ENCODE measurements at places on chromosomes 1 and 21.

- DNase-seq: no peak
Observed at GRCh38 chr1:33074193-33074945, 6.6 kb upstream of the AZIN2 start.

DNA sequence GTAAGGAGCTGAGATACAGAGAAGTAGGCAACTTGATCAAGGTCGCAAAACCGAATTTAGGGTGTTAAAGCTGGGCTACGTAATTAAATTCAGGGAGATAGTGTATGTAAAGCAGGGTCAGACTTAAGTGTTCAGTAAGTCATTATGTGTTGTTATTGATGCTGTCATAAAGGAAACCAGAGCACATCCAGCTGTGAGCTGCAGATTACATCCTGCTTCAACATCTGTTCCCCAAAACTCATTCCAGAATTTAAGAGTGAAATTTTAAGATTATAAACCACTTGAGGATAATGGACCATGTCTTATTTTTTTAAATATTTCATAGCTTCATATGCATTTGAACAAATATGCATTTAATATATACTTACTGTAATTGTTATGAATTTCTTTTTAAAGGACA lies 49.7 kb downstream of the IVNS1ABP start:
- DNase-seq: no peak

- DNase-seq: no peak
Observed at GRCh38 chr1:117591252-117591651, 14.6 kb upstream of the TENT5C start.

GRCh38 chr1:184153731-184154130 lies 102.2 kb downstream of the TSEN15 start:
- no peak for DNase-seq

DNA sequence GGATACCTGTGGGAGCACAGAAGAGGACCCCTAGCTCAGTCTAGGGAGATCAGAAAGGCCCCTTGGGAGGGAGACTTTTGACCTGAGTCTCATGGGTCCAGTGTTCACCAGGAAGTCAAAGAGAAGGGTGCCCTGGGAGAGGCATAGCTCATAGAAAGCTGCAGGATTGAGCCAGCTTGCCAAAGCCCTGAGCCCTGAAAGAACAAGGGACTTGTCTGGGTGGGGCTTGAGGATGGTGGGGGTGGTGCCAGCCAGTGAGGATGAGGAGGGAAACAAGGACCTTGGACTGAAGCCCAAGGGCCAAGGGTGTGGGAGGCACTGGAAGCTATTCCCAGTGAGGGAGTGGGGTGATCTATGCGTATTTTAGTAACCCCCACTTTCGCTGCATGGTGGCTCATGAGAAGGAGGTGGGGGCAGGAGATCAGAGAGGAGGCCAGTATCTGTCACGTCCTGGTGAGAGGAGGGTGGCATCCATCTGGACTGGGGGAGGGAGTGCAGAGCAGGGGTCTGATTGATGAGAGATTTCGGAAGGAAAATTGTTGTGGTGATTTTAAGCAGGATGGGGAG lies 28.4 kb downstream of the DMBX1 start:
- DNase-seq: no peak

- DNase-seq: no peak
Observed at GRCh38 chr1:3740042-3740441, 12.2 kb upstream of the CCDC27 start.

- no peak for DNase-seq
Observed at GRCh38 chr1:246319083-246319714, 187.9 kb downstream of the SMYD3 start.

- no peak for DNase-seq
Observed at GRCh38 chr1:48114596-48115382, 107.7 kb upstream of the SLC5A9 start.

GRCh38 chr1:186043296-186043695 lies 309.1 kb downstream of the HMCN1 start:
- DNase-seq: no peak

- DNase-seq: no peak
Observed at GRCh38 chr1:159071970-159072582, 4.5 kb downstream of the AIM2 start.

GRCh38 chr1:208167261-208167869 lies 76.8 kb downstream of the PLXNA2 start:
- no peak for DNase-seq

DNA sequence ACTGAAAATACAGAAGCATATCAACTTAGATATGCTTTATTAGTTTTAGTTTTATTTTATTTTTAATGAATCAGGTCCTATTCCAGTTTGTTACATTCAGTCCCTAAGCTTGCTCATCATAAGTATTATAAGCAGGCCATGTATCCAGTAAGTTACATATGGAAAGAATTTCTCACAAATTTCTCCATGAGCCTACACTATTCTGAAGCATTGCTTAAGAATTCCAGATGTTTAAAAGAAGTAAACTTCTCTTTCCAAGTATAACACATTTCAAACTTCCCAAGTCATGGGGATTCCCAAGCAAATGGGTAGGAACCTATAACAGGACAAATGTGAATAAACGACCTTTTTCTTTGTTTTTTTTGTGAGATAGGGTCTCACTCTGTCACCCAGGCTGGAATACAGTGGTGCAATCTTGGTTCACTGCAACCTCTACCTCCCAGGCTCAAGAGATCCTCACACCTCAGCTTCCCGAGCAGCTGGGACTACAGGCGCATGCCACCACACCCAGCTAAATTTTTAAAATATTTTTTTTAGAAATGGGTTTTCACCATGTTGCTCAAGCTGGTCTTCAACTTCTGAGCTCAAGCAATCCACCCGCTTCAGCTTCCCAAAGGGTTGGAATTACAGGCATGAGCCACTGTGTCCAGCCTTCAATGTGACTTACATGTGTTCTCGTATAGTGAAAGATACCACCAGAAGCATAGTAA lies 39.0 kb downstream of the ST7L start:
- no peak for DNase-seq

DNA sequence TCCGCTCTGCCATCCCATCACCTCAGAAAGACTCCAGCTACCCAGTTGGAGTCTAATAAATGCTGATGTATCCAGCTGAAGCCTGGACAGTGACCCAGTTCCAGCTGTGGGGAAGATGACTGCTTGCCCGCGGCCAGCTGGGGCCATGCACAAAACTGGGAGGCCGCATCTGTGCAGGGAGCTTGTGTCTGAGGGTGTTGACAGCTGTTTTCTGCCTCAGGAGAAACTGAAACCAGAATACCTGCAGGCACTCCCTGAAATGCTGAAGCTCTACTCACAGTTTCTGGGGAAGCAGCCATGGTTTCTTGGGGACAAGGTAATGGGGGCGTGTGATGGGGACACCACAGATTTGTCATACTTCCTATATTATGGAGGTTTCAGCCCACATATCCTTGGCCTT lies 3.2 kb downstream of the GSTM2 start:
- no peak for DNase-seq

- no peak for DNase-seq
Observed at GRCh38 chr21:45590246-45590725, 48.0 kb upstream of the SLC19A1 start.

GRCh38 chr1:150558761-150559655 lies 9.8 kb downstream of the ADAMTSL4 start:
- DNase-seq: no peak

GRCh38 chr1:107623431-107623830 lies 341.5 kb downstream of the VAV3 start:
- no peak for DNase-seq

DNA sequence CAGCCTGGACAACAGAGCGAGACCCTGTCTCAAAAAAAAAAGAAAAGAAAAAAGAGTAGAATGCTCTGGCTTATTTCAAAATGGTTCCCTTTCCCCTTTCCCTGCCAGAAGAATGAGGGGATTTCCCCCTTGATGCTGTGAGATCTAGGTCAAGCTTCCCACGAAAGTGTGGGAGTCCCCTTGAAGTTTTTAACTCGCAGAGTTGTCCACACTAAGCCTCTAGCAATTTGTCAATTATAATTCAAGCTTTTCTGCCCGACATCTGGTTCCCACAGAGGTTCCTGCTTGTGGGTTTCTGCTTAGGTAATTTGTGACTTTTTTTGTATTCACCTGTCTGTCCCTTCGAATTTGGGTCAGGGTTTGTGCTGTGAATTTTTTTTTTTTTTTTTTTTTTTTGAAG lies 62.8 kb downstream of the ZFYVE9 start:
- DNase-seq: no peak

DNA sequence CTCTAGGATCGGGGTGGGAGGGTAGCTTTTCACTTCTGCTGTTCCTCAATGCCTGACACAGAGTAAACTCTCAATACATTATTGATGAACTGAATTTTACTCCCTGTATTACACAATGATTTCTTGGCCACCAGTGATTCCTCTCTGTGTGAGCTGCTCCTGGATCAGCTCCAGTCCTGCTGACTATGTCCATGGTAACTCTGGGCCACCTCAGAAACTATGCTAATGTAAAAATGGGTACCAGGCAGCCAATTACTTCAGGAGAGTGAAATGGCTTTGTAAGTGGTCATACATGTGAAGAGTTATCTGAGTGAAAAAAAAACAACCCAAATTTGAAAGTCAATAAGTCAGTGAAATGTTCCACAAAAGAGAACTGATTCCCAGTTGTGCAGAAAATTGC lies 311.0 kb downstream of the KCNH1 start:
- DNase-seq: no peak
